ENCODE measurements at places on chromosomes 6 and 20.
A peak's percentile ranks its signal among the peaks of the same experiment; 100 is the strongest.

- DNase-seq = no peak
These were observed 169.3 kb upstream of the JARID2 start for GRCh38 chr6:15076565-15076964.

GRCh38 chr6:92117800-92118199 is 1301.6 kb downstream of the EPHA7 start:
- no peak for DNase-seq

- peak; percentile 31 for DNase-seq
These were observed 43.0 kb upstream of the TMEM200A start for GRCh38 chr6:130322673-130323268.

DNA sequence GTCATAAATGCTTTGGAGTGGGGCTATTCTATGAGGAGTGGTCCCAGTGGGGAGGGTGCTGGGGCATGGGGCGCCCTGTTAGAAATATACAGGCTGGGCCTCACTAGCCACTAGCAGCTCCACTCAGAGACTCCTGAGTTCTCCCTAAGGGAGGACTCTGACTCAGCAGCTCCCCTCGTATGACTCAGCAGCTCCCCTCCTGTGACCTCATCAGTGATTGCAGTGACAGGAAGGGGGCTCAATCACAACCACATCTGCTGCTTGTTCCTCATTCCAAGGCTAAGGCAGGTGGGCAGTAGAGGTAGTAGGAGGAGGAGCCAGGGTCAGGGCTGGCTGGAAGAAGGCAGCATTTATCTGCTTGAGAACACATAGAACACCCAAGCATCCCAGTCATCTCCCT is 73.7 kb downstream of the PRND start:
- DNase-seq = no peak
